IMR-90 (cell line): ENCODE measurements at places on chromosomes 1 and 21. TPM values are rescaled to one million over a fixed set of nuclear protein-coding genes. Genes with fewer than 3 reads are reported as not detected.

DNA sequence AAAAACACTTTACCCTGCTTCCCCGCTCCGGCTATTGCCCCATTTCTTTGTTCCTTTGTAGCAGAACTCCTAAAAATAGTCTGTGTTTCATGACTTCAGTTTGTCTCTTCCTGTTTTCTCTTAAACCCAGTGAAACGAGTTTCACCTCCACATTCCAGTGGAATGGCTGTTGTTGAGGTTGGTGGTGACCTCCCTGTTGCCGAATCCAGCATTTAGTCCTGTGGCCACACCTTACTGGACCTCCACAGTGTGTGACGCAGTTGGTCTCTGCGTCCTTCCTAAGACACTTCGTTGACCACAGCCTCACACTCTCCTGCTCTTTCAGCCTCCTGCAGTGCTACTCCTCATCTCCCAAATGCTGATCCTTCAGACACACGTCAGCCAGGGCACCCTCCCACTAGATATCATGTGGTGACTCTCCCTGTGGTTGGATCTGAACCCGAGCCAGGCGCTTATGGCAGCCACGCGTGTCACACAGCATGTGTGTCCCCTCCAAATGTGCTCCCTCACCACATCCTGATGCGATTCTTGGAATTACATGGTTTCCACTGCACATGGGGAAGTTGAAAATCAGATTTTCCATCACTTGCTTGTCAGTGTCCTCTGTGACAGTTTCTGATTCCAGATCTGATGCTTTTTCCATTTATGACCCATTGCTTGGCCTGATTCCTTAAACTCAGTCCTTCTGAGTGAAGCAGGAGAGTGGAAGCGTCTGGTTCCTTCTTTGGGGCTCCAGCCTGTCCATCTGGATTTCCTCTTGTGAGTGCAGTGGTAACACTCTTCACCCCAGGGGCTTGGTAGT is 99.1 kb upstream of the ARTN start:
- no peak for DNase-seq

DNA sequence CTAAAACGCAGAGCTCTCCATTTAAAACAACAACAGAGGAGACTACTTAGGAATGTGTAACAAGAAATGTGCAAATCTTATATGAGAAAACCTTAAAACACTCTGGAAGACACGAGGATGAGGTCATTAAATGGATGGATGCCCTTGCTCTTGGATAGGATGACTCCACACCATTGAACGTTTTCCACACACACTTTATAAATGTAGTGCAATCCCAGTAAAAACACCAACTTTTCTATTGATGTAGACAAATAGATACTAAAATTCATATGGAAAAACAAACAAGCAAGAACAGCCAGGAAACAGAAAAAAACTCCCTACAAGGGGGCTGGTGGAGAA is 18.4 kb upstream of the COL6A1 start:
- peak; percentile 52 for DNase-seq

- DNase-seq: no peak
Observed at GRCh38 chr1:222204475-222204874, 343.4 kb downstream of the HHIPL2 start.

DNA sequence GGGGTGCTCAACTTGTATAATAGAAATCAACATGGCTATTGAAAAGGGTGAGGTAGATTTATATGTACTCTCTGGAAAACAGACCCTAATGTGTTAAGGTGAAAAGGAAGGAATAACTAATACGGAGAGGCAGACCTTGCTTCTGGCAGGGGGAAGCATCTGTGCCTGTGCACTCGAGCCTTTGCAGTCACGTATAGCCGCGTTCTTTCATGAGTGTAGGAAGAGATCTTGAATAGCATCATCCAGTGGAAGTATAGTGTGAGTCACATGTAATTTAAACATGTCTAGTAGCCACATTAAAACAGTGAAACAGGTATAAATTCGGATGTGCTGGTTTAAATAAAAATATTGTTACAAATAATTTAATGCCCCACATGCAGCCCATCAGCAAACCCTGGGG is 3.0 kb downstream of the A3GALT2 start:
- peak; percentile 73 for DNase-seq

DNA sequence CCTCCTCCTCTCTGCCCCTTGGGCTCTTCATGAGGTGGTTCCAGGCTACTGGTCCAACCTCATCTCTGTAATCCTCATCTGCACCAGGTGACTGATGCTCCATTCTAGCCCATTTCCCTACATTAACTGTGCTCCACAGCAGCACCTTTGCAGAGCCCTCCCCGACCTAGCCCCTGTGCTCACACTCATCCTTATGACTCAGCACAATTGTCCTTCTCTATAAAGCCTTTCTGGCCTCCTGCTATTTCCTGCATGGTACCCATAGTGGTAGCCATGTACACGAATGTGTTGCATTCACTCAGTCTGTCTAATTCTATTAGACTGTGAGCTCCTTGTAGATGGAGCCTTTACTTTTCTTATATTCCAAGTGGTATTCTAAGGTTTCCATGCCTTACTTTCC is 339.0 kb downstream of the DISC1 start:
- no peak for DNase-seq

- no peak for DNase-seq
Observed at GRCh38 chr21:35081861-35082260, 32.8 kb upstream of the RUNX1 start.

- peak; percentile 66 for DNase-seq
Observed at GRCh38 chr1:203378556-203379245, 27.8 kb upstream of the FMOD start.

- no peak for DNase-seq
Observed at GRCh38 chr1:34684266-34684665, 70.6 kb upstream of the GJB5 start.

DNA sequence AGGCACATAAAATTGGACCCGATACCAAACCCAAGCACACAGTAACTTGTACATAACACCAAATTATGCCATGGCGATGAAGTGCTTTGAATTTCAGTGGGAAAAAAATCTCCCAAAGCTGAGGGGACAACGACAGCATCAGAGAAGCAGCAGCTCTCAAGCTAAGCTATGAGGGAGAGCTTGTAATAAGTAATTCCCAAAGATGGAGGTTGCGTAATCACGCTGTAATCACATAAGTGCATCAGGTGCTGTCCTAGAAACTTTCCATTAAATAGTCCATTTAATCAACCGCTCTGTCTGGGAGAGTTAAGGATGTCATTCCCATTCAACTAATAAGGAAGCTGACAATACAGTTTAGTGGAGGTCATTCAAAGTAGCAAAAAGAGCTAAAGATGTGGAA is 37.6 kb upstream of the KRTAP19-8 start:
- no peak for DNase-seq

- no peak for DNase-seq
Observed at GRCh38 chr1:112169517-112169916, 180.0 kb upstream of the KCND3 start.

DNA sequence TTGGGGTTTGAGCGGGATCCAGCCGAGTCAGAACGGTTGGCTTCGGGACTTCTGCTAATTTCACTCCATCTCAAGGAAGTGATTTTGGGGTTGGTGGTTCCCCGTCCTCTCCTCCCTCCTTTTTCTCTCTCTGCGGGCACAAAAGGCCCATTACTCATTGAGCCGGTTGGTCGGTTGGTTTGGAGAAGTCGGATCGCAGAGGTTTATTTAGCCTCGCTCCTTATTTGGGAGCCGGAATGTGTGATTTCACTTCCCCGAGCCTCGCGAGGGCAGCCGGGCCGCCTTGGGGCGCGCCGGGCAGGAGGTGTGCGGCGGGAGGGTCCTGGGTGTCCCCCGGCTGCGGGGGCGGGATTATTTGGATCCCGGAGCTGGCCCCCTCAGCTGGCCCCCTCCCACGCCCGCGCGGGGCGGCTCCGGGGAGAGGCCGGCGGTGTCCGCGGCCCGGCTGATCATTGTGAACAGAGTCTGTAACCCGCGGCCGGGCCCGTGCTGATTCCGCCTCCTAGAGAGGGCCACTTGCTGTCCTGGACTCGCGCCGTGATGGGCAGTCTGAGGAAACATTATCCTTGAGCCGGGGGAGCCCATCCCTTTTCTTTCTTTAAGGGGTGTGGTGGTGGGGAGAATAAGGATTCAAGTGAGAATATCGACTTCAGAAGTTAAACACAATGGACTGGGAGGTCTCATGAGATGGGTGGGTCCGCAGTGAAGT is 1.2 kb downstream of the MAPKAPK2 start:
- peak; percentile 80 for DNase-seq

- no peak for DNase-seq
Observed at GRCh38 chr1:93633313-93633712, 48.3 kb downstream of the BCAR3 start.

GRCh38 chr1:8752411-8752810 is 65.0 kb downstream of the RERE start:
- DNase-seq: no peak

DNA sequence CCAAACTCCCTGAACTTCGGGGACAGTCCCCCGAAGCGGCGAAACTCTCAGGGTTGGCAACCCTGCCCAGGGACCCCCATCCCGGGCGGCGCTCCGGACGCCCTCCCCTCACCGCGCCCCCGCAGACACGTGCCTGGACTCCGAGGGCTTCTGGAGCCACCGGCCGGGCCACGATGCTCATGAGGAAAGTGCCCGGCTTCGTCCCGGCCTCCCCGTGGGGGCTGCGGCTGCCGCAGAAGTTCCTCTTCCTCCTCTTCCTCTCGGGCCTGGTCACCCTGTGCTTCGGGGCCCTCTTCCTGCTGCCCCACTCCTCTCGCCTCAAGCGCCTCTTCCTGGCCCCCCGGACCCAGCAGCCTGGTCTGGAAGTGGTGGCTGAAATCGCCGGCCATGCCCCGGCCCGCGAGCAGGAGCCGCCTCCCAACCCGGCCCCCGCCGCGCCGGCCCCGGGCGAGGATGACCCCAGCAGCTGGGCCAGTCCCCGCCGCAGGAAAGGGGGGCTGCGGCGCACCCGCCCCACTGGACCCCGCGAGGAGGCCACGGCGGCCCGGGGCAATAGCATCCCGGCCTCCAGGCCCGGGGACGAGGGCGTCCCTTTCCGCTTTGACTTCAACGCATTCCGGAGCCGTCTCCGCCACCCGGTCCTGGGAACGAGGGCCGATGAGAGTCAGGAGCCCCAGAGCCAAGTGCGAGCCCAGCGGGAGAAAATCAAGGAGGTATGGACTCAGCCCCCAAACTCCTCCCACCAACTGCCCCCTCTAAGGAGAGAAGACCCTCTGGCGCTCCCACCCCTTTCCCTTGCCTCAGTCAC is 1.2 kb downstream of the MAN1C1 start:
- no peak for DNase-seq

FBLIM1 gene
- total RNA-seq: 43.6 and 52.2 TPM in 2 replicates

CYP4A11 gene
- not detected in 2 replicates for total RNA-seq

TNNT2 gene
- total RNA-seq: 0.18 and 0.56 TPM in 2 replicates

APP gene
- total RNA-seq: 191 and 196 TPM in 2 replicates
